ENCODE measurements at places on chromosomes 5 and 9. TPM values are rescaled to one million over a fixed set of nuclear protein-coding genes. Genes with fewer than 3 reads are reported as not detected.
A peak's percentile ranks its signal among the peaks of the same experiment; 100 is the strongest.

DNA sequence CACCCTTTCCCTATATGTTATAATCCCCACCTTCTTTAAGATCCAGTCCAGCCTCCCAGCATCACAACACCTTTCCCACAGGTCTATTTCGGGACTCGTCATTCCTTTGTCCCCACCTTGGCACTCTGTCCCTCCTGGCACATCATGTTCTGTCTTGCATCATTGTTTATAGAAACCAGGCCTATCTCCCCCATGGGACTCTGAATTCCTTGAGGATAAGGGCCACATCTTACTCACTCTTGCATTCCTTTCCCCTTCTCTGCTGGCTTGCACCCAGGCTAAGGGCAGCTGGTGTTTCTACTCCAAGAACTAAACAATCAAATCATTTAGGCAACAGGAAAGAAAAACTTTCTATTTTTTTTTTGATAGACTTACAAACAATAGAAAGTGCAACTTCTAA, 205.7 kb downstream of the AGTPBP1 start:
- no peaks in the 10 kb centered on the region for H3K27me3 ChIP-seq
- no peaks in the 10 kb centered on the region for H3K36me3 ChIP-seq
- H3K4me1 ChIP-seq = no peaks in the 10 kb centered on the region

DNA sequence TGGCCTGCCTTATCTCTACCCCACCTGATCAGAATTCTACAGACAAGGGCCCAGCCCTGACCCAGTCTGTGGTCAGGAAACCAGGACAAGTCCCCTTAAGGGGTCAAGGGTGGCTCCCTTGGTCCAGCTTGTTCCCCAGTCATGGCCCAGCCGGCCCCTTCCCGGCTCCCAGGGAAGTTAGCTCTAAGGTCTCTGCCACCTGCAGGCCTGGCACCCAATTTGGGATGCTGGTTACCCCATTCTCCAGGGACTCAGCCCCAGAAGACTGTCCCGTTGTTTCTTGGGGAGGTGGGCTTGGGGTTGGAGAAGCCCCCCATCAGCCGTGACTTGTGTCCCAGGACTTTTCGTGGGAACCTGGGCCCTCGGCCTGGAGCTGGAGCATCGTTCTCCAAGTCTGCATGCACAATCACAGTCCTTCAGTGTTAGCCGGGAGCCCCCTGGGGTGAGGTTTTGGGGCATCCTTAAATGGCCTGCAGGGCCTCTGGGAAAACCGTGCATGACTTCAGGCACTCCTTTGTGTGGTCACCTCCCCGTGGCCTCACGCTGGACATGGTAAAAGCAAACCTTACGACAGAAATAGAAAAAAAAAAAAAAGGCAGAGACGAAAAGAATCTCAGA, 150.8 kb upstream of the PHYKPL start:
- no peak overlapping the region for H3K4me3 ChIP-seq
- H3K27ac ChIP-seq = no peak overlapping the region
- H3K36me3 ChIP-seq = no peaks in the 10 kb centered on the region
- peak; percentile 39 for DNase-seq

GRCh38 chr9:132135456-132135855, 26.4 kb upstream of the NTNG2 start:
- no peaks in the 10 kb centered on the region for H3K36me3 ChIP-seq
- H3K27me3 ChIP-seq = no peaks in the 10 kb centered on the region
- no peak overlapping the region for H3K4me3 ChIP-seq
- peak; percentile 24 for DNase-seq
- no peak overlapping the region for H3K27ac ChIP-seq

- H3K4me1 ChIP-seq = no peaks in the 10 kb centered on the region
- no peaks in the 10 kb centered on the region for H3K36me3 ChIP-seq
- H3K27me3 ChIP-seq = no peaks in the 10 kb centered on the region
- DNase-seq = no peak
- no peak overlapping the region for H3K27ac ChIP-seq
These were observed 174.3 kb downstream of the EFNA5 start for GRCh38 chr5:107496466-107496865.

GRCh38 chr5:133635051-133635450, 22.7 kb upstream of the FSTL4 start:
- no peak overlapping the region for H3K4me3 ChIP-seq
- no peak for DNase-seq
- no peak overlapping the region for H3K27ac ChIP-seq
- no peaks in the 10 kb centered on the region for H3K4me1 ChIP-seq
- H3K36me3 ChIP-seq = no peaks in the 10 kb centered on the region
- no peaks in the 10 kb centered on the region for H3K27me3 ChIP-seq

DNA sequence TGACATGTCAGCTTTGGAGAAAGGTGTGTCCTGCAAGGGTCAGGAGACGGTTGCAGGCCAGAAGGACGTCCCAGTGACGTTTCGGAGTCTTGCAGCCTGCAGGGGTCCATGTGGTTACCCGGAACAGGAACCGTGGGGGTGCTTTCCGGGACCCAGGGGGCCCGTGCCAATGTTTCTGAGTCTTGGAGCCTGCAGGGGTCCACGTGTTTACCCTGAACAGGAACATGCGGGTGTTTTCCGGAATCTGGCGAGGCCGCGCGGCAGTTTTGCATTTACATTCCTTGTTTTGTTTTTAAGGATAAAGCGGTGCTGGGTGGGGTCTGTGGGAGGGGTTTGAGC, 30.6 kb downstream of the NKD2 start:
- no peaks in the 10 kb centered on the region for H3K27me3 ChIP-seq
- no peak overlapping the region for H3K27ac ChIP-seq
- no peaks in the 10 kb centered on the region for H3K4me1 ChIP-seq
- no peaks in the 10 kb centered on the region for H3K36me3 ChIP-seq

GRCh38 chr9:13113751-13114150, 165.7 kb downstream of the MPDZ start:
- H3K4me1 ChIP-seq = no peaks in the 10 kb centered on the region
- no peaks in the 10 kb centered on the region for H3K36me3 ChIP-seq
- no peak overlapping the region for H3K27ac ChIP-seq
- no peak overlapping the region for H3K4me3 ChIP-seq
- no peak for DNase-seq

GRCh38 chr5:179788193-179788854, 5.5 kb upstream of the LTC4S start:
- no peaks in the 10 kb centered on the region for H3K4me1 ChIP-seq
- H3K27me3 ChIP-seq = no peaks in the 10 kb centered on the region
- H3K4me3 ChIP-seq = no peak overlapping the region
- no peaks in the 10 kb centered on the region for H3K36me3 ChIP-seq
- H3K27ac ChIP-seq = no peak overlapping the region
- no peak for DNase-seq

DNA sequence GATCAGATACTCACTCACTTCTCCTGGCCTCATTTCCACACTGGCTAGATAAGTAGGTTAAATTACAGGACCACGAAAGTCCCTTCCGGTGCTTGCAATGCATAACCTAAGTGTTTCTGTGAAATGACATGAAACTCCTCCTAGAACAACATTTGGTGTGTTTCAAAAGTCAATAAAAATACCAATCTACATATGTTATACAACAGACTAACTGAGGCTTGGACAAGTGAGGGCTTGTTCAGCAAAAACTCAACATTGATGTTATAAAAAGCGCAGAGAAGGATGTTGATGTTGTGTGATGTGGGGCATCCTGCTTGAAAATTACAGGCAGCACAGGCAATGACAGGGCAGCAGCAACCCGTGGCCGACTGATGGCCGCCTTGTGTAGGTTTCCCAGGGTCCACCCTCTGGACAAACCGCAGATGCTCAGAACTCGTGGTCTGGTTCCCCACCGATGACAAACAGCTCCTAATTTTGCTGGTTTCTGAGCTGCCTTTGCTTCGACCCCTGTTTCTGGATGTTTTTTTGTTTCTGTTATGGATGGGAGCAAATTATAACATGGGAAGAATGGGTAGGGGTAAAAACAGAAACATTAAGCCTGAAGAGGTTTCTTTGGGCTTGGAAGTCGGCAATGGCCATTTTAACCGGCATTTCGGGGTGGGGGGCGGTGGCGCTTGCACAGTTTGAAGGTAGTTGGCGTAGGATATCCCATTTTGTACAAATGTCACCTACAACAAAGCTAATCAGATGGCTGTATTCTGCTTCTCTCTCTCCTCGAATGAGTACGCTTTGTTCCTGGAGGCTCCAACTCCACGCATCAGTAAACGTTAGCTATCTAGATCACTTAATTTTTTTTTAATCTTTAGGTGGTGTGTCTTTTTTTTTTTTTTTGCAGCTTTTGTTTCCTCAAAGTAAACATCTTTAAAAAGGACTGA, 116.1 kb downstream of the PDZD2 start:
- DNase-seq = no peak
- H3K4me3 ChIP-seq = no peak overlapping the region
- H3K27me3 ChIP-seq = no peaks in the 10 kb centered on the region
- no peaks in the 10 kb centered on the region for H3K4me1 ChIP-seq
- no peaks in the 10 kb centered on the region for H3K36me3 ChIP-seq

DNA sequence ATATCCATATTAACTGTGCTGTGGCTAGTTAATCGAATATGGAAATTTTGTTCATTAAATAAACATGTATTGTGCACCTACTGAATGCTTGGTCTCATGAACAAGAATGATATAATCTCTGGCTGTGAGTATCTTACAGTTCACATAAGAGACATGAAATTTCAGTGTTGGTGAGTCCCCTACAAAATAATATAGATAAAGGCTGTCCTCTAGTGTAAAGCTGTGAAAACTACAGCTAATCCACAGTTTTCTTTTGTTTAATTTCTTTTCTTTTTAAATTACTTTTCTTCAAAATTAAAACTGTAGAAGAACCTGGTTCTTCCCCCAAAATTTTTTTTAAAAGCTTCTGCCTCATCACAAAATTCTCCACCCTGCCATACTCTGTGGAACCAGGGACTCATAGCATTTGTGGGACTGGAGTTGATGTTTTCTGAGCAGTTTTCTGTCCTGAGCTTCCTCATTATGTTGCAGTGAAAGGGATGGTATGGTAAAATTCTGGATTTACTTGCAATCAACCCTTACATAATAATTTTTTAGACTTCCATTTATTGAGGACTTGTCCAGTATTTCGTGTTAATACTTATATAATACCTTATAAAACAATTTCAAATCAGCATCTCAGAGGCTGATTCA, 135.0 kb downstream of the STK32A start:
- H3K36me3 ChIP-seq = no peaks in the 10 kb centered on the region
- no peak for DNase-seq
- H3K4me1 ChIP-seq = no peaks in the 10 kb centered on the region
- H3K4me3 ChIP-seq = no peak overlapping the region
- no peaks in the 10 kb centered on the region for H3K27me3 ChIP-seq

The ZBED3 gene
- total RNA-seq = 4.5 TPM

The TRPM3 gene
- total RNA-seq = 0.28 TPM

- no peaks in the 10 kb centered on the region for H3K36me3 ChIP-seq
- no peak overlapping the region for H3K4me3 ChIP-seq
- DNase-seq = no peak
- no peaks in the 10 kb centered on the region for H3K27me3 ChIP-seq
These were observed 49.2 kb downstream of the KIAA1958 start for GRCh38 chr9:112535811-112536210.

The FGF1 gene
- not detected for total RNA-seq

DNA sequence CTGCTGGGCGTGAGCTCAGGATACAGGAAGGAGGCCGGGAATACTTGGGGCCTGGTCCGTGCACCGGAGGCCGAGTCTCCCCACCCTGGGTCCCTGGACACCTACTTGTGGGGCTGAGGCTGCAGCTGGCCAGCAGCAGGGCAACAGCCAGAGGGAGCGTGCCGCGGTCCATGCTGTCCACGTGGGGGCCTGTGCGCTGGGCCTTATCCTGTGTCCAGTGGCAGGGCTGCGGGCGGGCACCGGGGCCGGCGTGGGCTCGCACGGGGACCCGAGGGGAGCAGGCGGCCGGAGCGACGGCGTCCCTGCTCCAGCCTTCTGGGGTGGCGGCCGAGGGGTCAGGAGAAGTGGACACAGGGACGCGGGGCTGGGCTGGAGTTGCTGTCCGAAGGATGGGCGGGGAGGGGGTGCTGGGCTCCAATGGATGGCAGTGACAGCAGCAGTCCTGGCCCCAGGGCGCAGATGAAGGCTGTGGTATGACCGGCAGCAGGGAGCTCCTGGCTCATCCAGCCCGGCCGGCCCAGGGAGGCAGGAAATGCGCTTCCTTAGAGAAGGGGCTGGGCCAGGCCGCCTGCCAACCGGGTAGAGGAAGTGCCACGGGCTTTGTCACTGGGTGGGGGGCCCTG, at the start of gene ENG:
ENG (minus strand) TSS at position 475 of the 623 bp plus-strand sequence; CDS start at position 172, 303 bp downstream.
- H3K4me3 ChIP-seq = peak within 1 kb of the TSS; percentile 58
- peak within 1 kb of the TSS; percentile 81 for H3K27ac ChIP-seq
- peak; percentile 51 for DNase-seq
- H3K36me3 ChIP-seq = peaks cover 4% of the 10 kb centered on the region
- peaks cover 35% of the 10 kb centered on the region for H3K4me1 ChIP-seq

The ORM2 gene
- total RNA-seq = not detected

- no peaks in the 10 kb centered on the region for H3K27me3 ChIP-seq
- peaks cover 4% of the 10 kb centered on the region for H3K4me1 ChIP-seq
- H3K27ac ChIP-seq = no peak overlapping the region
- DNase-seq = no peak
These were observed 2.7 kb upstream of the CLPTM1L start for GRCh38 chr5:1347571-1347970.

The IL4 gene
- not detected for total RNA-seq

The IFNA21 gene
- not detected for total RNA-seq

GRCh38 chr5:169876386-169876785, 103.9 kb downstream of the INSYN2B start:
- H3K4me3 ChIP-seq = no peak overlapping the region
- no peaks in the 10 kb centered on the region for H3K4me1 ChIP-seq
- no peak for DNase-seq
- H3K27ac ChIP-seq = no peak overlapping the region
- no peaks in the 10 kb centered on the region for H3K27me3 ChIP-seq
- H3K36me3 ChIP-seq = no peaks in the 10 kb centered on the region

GRCh38 chr5:147340941-147341340, 106.1 kb downstream of the STK32A start:
- no peaks in the 10 kb centered on the region for H3K36me3 ChIP-seq
- no peaks in the 10 kb centered on the region for H3K27me3 ChIP-seq
- H3K4me3 ChIP-seq = no peak overlapping the region
- DNase-seq = no peak
- no peaks in the 10 kb centered on the region for H3K4me1 ChIP-seq
- no peak overlapping the region for H3K27ac ChIP-seq

DNA sequence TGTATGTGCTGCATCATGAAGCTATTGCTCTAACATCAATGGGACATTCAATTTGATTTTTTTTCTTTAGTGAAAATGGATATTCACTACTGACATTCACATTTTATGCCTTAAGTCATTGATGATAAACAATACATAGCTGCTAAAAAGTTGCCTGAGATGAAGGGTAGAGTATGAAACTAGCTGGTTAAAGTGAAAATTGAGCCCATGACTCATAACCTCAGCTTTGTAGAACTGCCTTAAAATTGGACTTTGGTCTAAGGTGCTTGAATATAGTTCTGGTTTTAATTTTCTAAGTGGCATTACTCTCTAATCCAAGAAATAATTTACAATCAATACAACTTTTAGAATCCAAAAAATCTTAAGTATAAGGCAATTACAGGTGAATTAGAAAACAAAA, 740.4 kb upstream of the RIOK2 start:
- no peaks in the 10 kb centered on the region for H3K36me3 ChIP-seq
- no peaks in the 10 kb centered on the region for H3K4me1 ChIP-seq
- no peak overlapping the region for H3K4me3 ChIP-seq
- no peaks in the 10 kb centered on the region for H3K27me3 ChIP-seq
